ENCODE measurements at places on chromosomes 2 and 18. TPM values are rescaled to one million over a fixed set of nuclear protein-coding genes. Genes with fewer than 3 reads are reported as not detected.

Gene RGPD3
- 0.18 TPM for total RNA-seq

Gene DSEL
- 0.40 TPM for total RNA-seq

Gene CAB39
- total RNA-seq: 54.2 TPM

Gene PSTPIP2
- total RNA-seq: 0.52 TPM

Gene PRSS56
- total RNA-seq: 0.21 TPM

Gene LYPD6B
- total RNA-seq: not detected

Gene OTOS
- total RNA-seq: not detected

Gene ALK
- total RNA-seq: not detected

Gene LINC00305
- not detected for total RNA-seq

Gene ATL2
- total RNA-seq: 54.9 TPM
